ENCODE measurements at places on chromosomes 16 and 17.
A peak's percentile ranks its signal among the peaks of the same experiment; 100 is the strongest.

GRCh38 chr17:82302568-82302963 is 14.8 kb downstream of the CD7 start:
- no peak for DNase-seq

GRCh38 chr16:82082543-82083244 is 47.6 kb downstream of the HSD17B2 start:
- DNase-seq = peak; percentile 67

- no peak for DNase-seq
Measured at GRCh38 chr17:56983366-56983765, 5.4 kb downstream of the SCPEP1 start.

GRCh38 chr17:14169901-14170300 is 66.8 kb downstream of the CDRT15 start:
- DNase-seq = no peak

DNA sequence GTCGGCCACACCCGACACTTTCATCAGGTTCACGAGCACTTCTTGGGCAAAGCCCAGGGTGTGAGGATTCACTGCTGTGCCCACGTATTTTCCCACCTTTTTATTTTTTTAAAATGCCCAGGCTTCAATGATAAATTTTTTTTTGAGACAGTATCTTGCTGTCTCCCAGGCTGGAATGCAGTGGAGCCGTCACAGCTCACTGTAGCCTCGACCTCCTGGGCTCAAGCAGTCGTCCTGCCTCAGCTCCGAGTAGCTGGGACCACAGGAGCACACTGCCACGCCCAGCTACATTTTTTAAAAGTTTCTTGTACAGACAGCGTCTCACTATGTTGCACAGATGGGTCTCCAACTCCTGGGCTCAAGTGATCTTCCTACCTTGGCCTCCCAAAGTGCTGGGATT is 17.8 kb downstream of the UTS2R start:
- no peak for DNase-seq

DNA sequence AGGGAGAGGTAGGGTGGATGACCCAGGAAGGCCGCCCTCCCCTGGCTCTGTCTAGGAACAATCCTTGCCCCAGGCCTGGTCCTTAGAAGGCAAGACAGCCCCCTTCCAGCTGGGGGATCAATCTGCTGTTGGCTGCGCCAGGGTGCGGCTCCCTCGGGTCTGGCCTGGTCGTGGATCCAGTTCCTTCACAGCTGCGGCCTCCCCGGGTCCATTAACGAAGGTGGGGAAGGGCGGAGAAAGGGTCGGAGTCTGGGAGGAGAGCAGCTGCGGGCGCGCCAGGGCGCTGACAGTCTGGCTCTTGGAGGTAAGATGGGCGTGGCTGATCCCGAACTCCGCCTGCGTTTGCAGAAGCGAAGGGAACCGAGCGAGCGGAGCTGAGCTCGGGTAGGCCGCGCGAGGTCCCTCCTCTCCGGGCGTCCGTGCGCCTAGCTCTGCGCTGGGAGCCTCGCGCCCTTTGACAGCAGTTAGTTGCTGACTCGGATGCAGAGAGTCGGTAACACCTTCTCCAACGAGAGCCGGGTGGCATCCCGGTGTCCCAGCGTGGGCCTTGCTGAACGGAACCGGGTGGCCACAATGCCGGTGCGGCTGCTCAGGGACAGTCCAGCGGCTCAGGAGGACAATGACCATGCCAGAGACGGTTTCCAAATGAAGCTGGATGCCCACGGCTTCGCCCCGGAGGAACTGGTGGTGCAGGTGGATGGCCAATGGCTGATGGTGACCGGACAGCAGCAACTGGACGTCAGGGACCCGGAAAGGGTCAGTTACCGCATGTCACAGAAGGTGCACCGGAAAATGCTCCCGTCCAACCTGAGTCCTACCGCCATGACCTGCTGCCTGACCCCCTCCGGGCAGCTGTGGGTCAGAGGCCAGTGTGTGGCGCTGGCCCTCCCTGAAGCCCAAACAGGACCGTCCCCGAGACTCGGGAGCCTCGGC is at the start of gene HSPB9:
HSPB9 (plus strand) TSS at position 434 of the 933 bp plus-strand sequence; CDS start at position 481, 47 bp downstream.
- no peak for DNase-seq

- DNase-seq = no peak
Measured at GRCh38 chr17:18139949-18140348, 31.4 kb downstream of the MYO15A start.

DNA sequence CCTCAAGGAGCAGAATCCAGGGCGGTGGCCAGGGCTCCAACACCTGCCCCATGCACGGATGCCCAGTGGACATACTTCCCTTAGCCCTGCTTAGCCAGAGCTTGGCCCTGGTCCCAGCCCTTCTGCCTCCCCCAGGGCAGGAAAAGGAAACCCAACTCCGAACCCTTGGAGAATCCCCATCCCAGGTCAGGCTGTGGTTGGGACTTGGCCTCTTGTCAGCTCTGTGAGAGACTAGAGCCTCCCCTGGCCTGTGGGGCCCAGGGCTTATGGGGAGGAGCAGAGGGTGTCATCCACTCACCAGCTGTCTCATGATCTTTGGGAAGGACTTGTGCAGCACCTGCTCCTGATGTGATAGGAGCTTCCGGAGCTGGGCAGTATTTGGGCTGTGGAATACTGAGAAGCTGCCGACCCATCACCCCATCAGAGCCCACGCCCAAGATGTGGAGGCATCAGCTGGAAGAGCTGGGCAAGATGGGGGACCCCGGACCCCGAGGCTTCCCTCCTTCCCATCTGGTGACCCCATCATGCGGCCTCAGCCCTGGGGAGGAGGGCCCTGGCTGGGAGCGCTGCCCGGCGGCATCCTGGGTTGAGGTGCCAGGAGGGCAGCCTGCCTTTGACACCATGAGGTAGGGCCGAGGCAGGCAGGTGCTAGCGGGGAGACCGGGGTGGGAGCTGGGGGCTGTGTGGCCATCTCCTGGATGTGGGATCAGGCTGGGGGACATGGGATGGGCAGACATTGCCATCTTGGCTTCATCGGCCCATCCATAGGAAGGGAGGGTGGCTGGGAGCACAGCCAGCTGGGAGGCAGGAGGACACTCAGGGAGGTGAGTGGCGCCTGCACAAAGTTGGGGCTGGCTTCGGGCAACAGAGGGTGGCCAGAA is 45.1 kb downstream of the TNFRSF13B start:
- DNase-seq = no peak

DNA sequence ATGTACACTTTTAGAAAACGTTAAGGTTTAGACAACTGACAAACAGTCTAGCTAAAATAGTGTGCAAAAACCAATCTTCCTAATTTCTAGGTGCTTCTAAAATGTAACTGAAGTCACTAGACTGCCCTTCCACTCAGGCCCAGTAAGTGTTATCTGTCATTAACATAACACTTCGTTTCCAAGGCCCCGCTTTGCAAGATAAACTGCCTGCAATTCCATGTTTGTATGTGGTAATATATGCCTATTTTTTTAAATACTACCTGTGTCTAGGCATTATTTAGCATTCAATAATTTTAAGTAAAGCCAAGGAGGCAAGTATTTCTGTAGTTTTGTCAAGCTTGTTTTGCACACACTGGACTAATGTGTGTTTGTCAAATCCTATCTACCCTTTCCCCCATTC is 3.2 kb downstream of the USP32 start:
- DNase-seq = no peak

- DNase-seq = no peak
Measured at GRCh38 chr16:55021595-55022475, 91.2 kb downstream of the IRX5 start.

DNA sequence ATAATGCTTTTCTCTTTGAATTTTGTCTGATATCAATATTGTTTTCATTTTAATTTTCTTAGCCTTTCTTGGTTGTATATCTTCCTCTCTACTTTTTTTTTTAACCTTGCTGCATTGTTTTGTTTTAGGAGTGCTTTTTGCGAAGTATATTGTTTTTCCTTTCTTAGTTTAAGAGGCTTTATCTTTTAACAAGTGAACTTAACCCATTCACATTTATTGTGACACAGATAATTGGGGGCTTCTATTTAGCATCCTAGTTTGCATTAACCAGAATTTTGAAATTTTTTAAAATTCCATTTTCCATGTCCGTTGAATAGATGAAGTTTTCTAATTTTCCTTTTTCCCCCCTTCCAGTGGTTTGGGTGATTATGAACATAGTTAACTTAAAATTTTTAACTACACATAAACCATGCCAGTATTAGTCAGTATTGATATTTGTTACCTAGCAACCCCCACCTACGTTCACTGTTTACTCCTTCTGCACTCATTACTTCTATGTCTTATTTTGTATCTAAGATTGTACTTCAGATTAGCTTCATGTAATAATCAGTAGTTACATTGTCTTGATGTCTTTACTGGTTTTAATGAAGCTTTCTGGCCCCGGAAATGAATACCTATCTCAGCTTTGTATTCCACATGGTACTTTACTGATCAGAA is 44.4 kb downstream of the TNRC6A start:
- DNase-seq = no peak

GRCh38 chr17:3012926-3013581 is 50.4 kb downstream of the OR1D5 start:
- peak; percentile 83 for DNase-seq

- DNase-seq = no peak
Measured at GRCh38 chr16:86821895-86822294, 243.5 kb downstream of the FOXL1 start.

DNA sequence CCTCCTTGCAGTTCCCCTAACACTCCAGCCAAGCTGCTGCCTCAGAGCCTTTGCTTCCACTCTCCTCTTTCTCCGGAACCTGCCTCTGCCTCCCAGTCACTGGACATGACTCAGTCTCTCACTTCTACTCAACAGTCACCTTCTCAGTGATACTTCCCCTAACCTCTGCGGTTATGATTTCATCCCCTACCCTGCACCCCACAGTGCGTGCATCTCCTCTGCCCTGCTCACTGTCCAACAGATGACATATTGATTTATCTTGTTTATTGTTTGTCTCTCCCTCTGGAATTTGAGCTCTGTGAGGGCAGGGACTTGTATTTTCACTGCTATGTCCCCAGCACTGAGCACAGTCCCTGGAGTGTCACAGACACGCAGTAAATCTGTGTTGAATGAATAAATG is 100.7 kb downstream of the CYLD start:
- no peak for DNase-seq

DNA sequence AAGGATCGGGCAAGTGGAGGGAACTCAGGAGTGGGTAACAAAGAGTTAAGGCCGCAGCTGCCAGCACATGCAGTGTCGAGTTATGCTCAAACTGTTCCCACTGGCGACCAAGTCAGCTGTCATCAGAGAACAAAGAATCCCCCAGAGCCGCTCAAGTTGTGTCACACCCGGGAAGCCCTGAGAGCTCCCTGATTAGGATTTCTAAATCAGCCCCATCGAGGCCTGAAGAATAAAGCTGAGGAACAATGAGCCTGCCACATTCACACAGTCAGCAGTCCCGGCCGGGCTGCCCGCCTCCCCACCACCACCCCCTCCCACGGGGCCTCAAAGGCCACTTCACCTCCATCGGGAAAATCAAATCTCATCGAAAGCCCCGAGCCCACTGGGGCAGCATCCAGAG is 84.5 kb downstream of the SOX9 start:
- no peak for DNase-seq

DNA sequence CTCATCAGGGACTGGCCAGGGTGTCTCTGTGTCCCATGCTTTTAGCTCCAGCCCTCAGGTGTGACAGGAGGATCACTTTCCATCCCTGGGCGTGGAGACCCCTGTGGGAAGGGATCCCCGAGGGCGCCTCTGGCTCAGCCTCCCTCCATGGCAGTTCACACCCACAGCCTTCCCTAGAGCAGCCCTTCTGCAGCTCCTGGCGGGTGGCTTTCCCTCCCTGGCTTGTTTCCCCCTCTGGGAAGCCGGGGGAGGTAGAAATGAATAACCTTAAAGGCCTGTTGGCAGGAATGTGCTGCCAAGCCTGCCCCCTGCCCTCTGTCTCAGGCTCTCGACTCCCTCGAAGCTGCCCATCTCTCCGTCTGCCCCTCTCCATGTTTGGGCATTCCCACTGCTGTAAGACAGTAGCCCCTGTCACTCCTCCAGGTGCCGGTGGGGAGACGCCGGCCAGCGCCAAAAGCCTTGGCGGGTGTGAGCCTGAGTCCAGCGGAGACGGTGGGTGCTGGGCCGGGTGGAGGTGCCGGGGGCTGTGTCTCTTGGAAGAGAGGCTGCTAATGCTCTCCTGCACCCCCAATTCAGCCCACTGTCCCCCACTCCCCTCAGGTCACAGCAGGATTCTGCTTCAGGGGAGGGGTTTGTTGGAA is 2.1 kb upstream of the ATP2A1 start:
- DNase-seq = no peak

- DNase-seq = peak; percentile 61
Measured at GRCh38 chr16:30121741-30122571, 1.1 kb downstream of the MAPK3 start.

- DNase-seq = no peak
Measured at GRCh38 chr17:44146375-44147346, 4.9 kb downstream of the HROB start.

DNA sequence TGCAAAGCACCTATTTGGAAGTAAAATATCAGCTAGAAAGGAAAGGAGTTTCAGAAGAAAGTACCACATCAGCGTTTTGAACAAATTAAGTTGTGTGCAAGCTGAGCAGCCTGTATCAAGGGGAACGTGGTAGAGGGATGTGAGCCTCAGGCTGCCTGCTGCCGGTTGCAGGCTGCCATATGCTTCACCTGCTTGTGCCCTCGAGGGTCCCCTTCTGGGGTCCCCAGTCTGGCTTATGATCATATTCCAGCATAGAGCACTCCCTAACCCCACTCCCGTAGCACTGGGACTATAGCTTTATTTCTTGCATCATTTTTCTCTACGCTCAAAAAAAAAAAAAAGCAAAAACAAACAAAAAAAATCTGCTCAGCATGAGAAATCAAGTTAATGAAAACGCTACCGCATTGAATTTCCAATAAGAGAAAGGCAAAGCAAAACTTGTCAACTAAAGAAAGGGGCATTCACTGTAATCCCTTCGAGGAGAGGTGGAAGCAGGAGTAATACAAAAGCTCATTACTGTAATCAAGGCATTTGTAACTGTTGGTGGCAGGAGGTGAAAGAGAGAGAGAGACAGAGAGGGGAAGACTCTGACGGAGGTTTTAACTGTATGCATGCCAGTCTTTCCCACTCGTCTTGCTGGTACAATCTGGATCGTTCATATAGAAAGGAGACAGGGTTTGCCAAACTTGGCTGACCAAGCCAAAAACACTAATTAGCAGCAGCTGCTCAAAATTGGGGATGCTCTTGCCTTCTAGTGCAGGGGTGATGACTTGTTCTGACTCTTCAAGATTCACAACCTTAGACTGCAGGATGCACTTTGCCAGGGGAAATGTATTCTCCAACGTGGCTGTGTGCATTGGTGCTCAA is 258.2 kb upstream of the HSBP1 start:
- no peak for DNase-seq

GRCh38 chr16:84584678-84585077 is 33.2 kb downstream of the COTL1 start:
- DNase-seq = no peak

DNA sequence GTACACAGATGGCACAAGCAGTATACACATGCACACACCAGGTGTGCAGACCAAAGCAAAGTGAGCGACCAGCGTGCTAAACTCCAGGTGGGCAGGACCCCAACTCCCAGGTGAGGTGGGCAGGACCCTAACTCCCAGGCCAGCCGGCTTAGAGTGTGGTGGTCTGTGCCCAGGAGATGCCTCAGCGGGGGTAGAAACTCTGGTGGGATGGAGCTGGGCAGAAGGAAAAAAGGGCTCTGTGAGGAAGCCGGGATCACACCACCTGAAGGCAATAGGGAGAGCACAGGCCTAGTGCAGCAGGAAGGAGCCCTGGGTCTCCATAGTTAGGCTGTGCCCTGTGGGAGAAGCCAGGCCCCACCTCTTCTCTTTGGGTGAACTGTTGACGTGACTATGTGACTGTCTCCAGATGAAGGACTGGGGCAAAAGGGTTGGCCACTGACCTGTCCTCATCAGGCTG is 1.6 kb upstream of the FOXJ1 start:
- peak; percentile 62 for DNase-seq

GRCh38 chr16:10385725-10386516 is at the start of gene ATF7IP2:
ATF7IP2 (plus strand) TSS chr16:10386061; CDS start chr16:10430621, 44,560 bp downstream.
- DNase-seq = peak; percentile 96

GRCh38 chr17:79041723-79042420 is 17.9 kb downstream of the C1QTNF1 start:
- DNase-seq = no peak
